ENCODE measurements at places on chromosomes 4 and X.

- DNase-seq: no peak
Measured at GRCh38 chr4:76061982-76062381, 12.5 kb upstream of the ART3 start.

GRCh38 chrX:72715546-72715945 is 1.4 kb upstream of the PHKA1 start:
- no peak for DNase-seq

- DNase-seq: no peak
Measured at GRCh38 chr4:2399631-2400190, 18.7 kb downstream of the ZFYVE28 start.

DNA sequence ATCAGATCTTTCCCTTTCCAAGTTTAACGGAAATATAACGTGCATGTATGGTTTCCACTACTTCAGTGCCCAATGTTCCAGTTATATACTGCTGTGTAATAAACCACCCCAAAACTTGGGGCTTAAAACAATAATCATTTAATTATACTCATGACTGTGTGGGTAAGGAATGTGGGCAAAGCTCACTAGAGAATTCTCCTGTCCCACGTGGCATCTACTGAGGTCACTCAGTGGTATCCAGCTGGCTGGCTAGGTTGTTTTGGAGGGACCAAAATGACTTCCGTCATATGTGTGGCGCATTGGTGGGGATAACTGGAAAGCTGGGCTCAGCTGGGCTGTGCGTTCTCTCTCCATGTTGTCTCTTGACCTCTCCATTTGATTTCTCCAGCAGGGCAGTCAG is 18.5 kb downstream of the ZCCHC18 start:
- no peak for DNase-seq

DNA sequence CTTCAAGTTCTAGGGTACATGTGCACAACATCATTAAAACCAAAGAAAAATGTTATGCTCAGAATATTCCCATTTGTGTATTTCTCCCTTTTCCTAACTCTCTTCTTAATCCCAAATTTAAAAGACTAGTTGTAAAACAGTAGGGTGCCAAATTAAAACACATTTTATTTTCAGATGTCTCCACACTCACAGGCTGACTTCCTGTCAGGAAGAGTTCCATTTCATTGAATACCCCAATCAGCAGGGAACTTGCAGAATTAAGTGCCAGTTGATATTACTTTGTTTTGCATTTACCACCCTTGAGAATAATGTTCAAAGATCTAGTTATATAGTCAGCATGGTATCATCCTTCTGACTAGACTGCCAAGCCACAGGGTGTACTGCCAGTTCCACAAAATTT is 207.9 kb downstream of the MAB21L2 start:
- DNase-seq: peak; percentile 8

GRCh38 chrX:122248681-122249080 is 935.4 kb upstream of the GRIA3 start:
- no peak for DNase-seq

DNA sequence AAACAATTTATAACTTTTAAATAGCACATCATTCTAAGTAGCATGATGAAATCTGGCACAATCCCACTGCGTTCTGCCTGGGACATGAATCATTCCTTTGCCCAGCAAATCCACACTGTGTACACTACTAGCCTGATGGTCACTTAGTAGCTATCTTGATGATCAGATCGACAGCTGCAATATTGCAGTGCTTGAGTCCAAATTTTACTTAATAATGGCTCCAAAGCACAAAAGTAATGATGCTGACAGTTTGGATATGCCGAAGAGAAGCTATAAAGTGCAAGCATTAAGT is 86.6 kb upstream of the NPNT start:
- DNase-seq: no peak
